CD4-positive, alpha-beta memory T cell (primary cell): ENCODE measurements at places on chromosomes 16 and 17. TPM values are rescaled to one million over a fixed set of nuclear protein-coding genes. Genes with fewer than 3 reads are reported as not detected.

DNA sequence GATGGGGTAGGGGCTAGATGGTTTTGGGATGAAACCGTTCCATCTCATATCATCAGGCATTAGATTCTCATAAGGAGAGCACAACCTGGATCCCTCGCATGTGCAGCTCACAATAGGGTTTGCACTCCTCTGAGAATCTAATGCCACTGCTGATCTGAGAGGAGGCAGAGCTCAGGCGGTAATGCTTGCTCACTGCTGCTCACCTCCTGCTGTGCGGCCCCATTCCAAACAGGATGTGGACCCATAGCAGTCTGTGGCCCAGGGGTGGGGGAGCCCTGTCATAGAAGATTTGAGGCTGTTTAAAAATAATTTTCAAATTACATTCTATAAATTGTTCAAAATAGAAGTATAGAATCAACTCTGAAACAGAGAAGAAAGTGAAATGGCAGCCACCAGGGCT, 50.8 kb downstream of the PHKB start:
- H3K4me3 ChIP-seq, result no peak overlapping the region
- DNase-seq, result no peak

DNA sequence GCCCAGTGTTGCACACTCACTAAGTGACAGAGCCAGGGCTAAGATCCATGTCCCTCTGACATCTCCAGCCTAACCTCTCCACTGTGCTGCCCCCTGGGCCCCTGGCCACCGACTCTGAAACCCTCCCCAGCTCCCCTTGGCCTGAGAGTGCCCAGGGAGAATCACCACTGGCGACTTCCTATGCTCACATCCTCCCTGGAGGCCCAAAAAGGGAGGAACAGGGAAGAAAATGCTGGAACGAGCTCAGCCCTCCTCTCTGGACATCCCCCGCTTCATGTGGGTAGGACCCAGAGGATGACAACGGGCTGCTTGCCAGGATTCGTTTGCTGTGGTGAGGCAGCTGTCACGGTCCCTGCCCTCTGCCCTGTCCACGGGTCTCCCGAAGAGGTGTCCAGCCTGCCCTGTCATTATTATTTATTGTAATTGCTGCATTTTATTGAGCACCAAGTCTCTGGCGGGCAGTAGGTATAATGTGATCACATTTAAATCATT, 153.5 kb upstream of the RPL38 start:
- H3K4me3 ChIP-seq, result no peak overlapping the region
- no peaks in the 10 kb centered on the region for H3K4me1 ChIP-seq
- no peak for DNase-seq
- H3K27ac ChIP-seq, result no peak overlapping the region
- H3K27me3 ChIP-seq, result peaks cover 4% of the 10 kb centered on the region
- H3K36me3 ChIP-seq, result no peaks in the 10 kb centered on the region

Gene PRSS22
- 0.42 TPM for polyA plus RNA-seq

GRCh38 chr16:30786115-30786935, 680 bp downstream of the ZNF629 start:
- peaks cover 5% of the 10 kb centered on the region for H3K27me3 ChIP-seq
- no peak overlapping the region for H3K27ac ChIP-seq
- H3K4me3 ChIP-seq, result peak overlapping the region; percentile 44
- H3K36me3 ChIP-seq, result no peaks in the 10 kb centered on the region
- DNase-seq, result no peak

DNA sequence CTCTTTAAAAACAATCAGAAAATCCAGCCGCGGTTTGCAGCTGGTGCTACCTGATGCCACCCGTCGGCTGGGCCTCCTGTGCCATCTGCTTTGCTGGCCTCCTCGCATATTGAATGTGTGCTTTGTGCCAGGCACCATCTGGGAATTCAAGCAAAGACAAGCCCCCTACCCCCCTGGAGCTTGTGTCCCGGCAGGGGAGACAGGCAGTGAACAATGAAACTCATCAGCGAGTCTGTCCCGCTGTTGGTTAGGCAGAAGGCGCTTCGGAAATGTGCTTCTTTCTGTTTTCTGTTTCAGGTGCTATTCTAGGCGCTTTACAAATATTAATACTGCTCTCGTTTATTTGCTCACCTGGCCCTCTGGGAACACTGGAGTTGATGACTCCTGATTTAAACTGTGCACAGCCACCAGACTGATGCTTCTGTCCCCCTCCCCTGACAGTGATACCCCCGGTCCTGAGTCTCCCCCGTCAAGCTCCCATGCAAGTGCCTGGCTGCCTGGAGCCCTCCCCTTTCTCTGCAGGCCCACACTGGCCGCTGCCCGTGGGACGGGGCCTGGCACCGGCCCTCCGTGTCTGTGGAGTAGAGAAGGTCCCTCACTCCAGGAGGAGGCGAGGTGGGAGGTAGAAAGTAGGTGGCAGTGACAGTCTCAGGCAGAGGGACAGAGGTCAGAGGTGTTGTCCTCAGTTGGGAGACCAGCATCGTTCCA, 126.1 kb upstream of the PLCG2 start:
- no peak overlapping the region for H3K27ac ChIP-seq
- no peaks in the 10 kb centered on the region for H3K27me3 ChIP-seq
- H3K36me3 ChIP-seq, result peaks cover 28% of the 10 kb centered on the region
- no peaks in the 10 kb centered on the region for H3K4me1 ChIP-seq
- no peak for DNase-seq

Gene RNU2-1
- polyA plus RNA-seq, result not detected

DNA sequence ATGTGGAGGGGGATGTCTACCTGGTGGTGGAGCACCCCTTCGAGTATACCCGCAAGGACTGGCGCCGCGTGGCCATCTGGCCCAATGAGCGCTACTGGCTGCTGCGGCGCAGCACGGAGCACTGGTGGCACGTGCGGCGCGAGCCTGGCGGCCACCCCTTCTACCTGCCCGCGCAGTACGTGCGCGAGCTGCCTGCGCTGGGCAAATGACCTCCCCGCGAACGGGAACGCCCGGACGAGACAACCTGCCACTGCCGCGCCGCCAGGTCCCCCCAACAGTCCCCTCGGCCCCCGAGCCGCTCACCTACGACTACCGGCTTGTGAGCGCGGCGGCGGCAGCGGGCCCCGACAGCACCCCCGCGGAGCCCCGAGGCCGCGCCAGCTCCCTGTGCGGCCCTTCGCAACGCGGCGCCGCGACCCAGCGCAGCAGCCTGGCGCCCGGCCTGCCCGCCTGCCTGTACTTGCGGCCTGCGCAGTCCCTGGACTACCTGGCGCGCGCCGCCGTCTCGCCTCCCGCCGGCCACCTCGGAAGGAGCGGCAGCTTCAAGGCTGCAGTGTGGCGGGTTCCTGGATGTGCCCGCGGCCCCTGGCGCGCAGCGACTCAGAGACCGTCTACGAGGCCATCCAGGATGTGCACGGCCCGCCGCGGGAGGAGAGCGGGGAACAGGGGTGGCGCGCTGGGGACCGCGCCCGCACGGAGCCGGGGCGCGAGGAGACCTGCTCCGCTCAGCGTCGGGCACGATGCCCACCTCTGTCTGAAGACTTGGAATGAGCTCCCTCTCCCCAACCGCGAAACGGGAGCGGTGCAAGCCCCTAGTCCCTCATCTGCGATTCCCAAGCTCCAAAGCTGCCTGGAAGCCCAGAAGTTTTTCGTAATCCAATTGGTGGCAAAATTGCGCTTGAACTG, 48.7 kb upstream of the AMZ2 start:
- peaks cover 45% of the 10 kb centered on the region for H3K4me1 ChIP-seq
- no peaks in the 10 kb centered on the region for H3K27me3 ChIP-seq
- no peaks in the 10 kb centered on the region for H3K36me3 ChIP-seq
- H3K27ac ChIP-seq, result no peak overlapping the region
- peak; percentile 59 for DNase-seq

Gene SLC5A11
- not detected for polyA plus RNA-seq

DNA sequence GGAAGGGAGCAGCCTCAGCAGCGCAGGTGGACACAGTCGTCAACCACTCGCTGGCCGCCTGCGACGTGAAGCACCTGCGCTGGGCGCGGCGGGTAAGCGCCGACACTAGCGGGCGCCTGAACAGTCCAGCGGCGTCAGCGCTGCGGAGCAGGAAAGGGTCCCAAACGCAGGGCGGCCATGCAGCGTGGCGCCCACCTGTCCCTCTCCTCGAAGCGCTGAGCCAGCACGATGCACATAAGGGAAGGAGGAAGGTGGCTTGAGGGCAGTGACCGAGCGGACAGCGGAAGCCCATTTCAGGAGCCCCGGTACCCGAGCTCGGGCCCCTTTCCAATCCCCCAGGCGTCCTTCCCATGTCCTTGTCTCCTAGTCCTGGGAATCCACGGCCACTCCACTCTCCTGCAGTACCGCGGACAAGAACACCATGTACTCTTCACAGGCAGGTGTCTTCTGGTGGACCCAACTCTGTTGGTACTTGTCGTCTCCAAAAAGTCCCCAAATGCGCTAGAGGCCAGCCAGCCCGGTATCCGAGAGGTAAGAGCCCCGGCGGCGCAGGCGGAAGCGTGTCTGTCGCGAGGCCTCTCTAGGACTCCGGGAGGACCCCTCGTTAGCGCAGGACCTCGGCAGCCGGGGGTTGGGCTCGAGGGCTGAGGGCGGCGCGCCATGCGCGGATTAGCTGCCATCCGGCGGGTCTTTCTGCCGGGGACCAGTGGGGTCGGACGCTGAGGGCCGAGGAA, 14.4 kb downstream of the ZNF232 start:
- no peak overlapping the region for H3K27ac ChIP-seq
- peaks cover 9% of the 10 kb centered on the region for H3K27me3 ChIP-seq
- DNase-seq, result peak; percentile 25
- peaks cover under 1% of the 10 kb centered on the region for H3K36me3 ChIP-seq
- no peak overlapping the region for H3K4me3 ChIP-seq
- H3K4me1 ChIP-seq, result peaks cover 7% of the 10 kb centered on the region

DNA sequence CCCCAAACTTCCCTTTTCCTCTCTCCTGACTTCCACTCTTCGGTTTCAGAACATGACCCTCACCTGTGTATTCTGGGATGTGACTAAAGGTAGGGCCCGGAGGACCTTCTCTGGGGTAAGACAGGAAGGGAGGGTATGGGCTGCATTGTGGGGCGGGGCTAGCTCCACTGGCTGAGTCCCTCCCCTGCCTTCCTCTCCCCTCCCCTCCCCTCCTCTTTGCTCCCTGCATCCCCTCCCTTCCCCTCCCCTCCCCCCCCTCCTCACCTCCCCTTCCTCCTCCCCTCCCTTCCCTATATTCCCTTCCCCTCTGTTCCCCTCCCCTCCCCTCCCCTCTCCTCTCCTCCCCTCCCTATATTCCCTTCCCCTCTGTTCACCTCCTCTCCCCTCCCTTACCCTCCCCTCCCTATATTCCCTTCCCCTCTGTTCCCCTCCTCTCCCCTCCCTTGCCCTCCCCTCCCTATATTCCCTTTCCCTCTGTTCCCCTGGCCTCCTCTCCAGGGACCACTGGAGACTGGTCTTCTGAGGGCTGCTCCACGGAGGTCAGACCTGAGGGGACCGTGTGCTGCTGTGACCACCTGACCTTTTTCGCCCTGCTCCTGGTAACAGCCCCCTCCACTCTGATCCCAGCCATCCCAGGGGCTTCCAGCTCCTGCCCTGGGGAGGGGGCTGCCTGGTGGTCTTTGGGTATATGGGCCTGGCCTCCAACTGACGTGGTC, 11.8 kb downstream of the ADGRG3 start:
- no peaks in the 10 kb centered on the region for H3K4me1 ChIP-seq
- no peak overlapping the region for H3K27ac ChIP-seq
- no peaks in the 10 kb centered on the region for H3K27me3 ChIP-seq
- H3K36me3 ChIP-seq, result no peaks in the 10 kb centered on the region
- DNase-seq, result no peak

DNA sequence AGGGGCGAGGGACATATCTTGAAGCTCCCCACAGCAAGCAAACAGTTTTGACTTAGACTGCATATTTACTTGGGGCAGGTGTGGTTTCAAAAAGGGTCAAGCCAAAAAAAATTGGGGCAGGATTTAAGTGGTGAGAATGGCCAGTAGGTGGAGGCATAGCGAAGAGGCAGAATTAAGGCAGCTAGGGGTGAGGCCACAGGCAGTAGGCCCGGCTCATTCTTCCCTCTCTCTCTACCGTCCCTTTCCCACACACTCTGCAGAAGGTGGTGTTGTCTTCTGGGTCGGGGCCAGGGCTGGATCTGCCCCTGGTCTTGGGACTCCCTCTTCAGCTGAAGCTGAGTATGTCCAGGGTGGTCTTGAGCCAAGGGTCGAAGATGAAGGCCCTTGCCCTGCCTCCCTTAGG, 2.6 kb downstream of the SHBG start:
- H3K27me3 ChIP-seq, result no peaks in the 10 kb centered on the region
- H3K4me3 ChIP-seq, result no peak overlapping the region
- no peak overlapping the region for H3K27ac ChIP-seq
- H3K4me1 ChIP-seq, result peaks cover 3% of the 10 kb centered on the region
- DNase-seq, result peak; percentile 28

- no peaks in the 10 kb centered on the region for H3K36me3 ChIP-seq
- no peak for DNase-seq
- no peak overlapping the region for H3K4me3 ChIP-seq
- no peaks in the 10 kb centered on the region for H3K4me1 ChIP-seq
- no peaks in the 10 kb centered on the region for H3K27me3 ChIP-seq
Measured at GRCh38 chr16:72857834-72858664, 189.9 kb downstream of the ZFHX3 start.

Gene HS3ST3B1
- polyA plus RNA-seq, result 12.4 TPM

DNA sequence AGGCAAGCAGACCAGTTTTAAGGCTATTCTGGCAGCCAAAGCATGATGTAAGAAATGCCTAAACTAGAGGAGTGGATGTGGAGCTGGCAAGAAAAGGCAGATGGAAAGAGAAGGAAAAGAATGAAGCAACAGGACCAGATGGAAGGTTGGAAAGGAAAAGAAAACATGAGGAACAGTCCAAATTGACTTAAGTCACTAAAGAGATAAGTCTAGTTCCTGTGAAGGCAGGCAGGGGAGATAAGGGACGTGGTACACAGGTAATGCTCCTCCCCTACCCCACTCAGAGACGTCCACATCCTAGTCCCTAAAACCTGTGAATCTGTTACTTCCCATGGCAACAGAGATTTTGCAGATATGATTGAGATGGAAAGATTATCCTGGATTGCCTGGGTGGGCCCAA, 43.5 kb downstream of the TEX2 start:
- no peaks in the 10 kb centered on the region for H3K36me3 ChIP-seq
- no peak for DNase-seq
- H3K4me3 ChIP-seq, result no peak overlapping the region
- H3K27me3 ChIP-seq, result no peaks in the 10 kb centered on the region
